ENCODE measurements at places on chromosomes 6 and 20. TPM values are rescaled to one million over a fixed set of nuclear protein-coding genes. Genes with fewer than 3 reads are reported as not detected.

ZNF311 gene
- total RNA-seq, result 3.2 TPM

DNA sequence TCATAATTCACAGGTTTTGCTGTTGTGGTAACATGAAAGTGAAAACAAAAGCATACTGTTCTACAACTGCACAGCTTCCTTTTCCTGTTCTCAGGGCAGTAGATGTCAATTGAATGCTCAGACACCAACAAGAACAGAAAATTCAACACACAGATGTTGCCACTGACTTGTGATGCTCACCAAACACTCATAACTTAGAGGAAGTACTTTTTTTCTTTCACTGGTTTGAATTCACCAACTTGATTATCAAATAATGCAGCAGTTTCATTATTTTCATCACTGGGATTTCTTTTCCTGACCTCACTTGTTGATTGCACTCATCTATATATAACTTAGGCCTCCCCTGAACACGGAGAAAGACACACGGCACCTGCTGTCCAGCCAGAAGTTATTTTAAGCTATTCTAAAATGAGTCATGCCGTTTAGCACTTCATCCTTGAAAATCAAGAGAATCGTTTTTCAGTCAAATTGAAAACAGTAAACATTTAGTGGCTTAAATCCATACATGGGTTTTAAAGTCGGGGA, 949 bp downstream of the TXLNB start:
- DNase-seq, result no peak

MEP1A gene
- not detected for total RNA-seq

RPP21 gene
- 48.3 TPM for total RNA-seq

GRCh38 chr20:32585586-32586127, 524 bp upstream of the NOL4L start:
- no peak for DNase-seq

DEFB124 gene
- 3.3 TPM for total RNA-seq

- no peak for DNase-seq
These were observed 196.2 kb downstream of the BTBD9 start for GRCh38 chr6:38443352-38444144.

GRCh38 chr6:104603108-104603745, 256.5 kb downstream of the HACE1 start:
- no peak for DNase-seq

SLC26A8 gene
- total RNA-seq, result 0.18 TPM

- no peak for DNase-seq
These were observed 22.8 kb downstream of the RBM38 start for GRCh38 chr20:57413986-57414385.

MATN4 gene
- not detected for total RNA-seq

Measured in ureter (tissue), 1 donor.